ENCODE measurements at places on chromosomes 6 and 20.

DNA sequence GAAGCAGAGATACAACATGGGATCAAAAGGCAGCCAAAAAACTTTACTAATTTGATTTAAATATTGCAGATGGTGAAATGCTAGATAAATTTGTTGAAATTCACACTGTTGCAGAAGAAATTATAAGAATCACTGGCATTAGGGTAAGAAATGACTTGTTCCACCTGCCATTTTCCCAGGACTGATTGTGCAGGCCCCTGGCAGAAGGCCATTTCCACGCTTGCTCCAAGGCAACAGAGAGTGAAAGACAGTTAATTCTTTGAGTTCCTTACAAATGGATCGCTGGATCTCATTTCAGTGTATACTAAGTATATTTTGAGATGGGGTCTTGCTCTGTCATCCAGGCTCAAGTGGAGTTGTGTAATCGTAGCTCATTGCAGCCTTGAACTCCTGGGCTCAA is 67.0 kb upstream of the TMEM181 start:
- no peak for DNase-seq

- peak; percentile 94 for DNase-seq
These were observed 81.6 kb downstream of the GMPR start for GRCh38 chr6:16319813-16320532.

DNA sequence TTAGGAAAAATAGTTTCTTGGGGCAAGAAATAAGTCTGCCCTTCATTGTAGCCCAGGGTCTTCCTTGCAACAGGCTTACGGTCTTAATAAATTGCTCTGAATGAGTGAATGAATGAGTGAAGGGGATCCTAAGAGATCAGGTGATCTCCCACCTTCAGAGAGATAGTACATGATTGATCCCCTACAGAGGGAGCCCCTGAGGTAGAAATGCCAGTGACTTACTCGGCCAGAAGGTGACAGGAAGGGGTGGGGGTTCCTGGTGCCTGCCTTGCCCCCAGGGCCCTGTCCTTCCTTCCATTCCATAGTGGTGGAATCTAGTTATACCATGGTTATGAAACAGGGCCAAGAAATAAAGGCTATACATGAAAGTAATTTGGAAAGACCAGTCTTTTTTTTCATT is 215.3 kb upstream of the SSTR4 start:
- no peak for DNase-seq

- DNase-seq, result no peak
These were observed 42.6 kb downstream of the PLCG1 start for GRCh38 chr20:41179961-41180360.
